Upper lobe of left lung (tissue), 6 donors: ENCODE measurements at places on chromosomes 1 and 21. TPM values are rescaled to one million over a fixed set of nuclear protein-coding genes. Genes with fewer than 3 reads are reported as not detected.

OR10T2 gene
- not detected for total RNA-seq

DNA sequence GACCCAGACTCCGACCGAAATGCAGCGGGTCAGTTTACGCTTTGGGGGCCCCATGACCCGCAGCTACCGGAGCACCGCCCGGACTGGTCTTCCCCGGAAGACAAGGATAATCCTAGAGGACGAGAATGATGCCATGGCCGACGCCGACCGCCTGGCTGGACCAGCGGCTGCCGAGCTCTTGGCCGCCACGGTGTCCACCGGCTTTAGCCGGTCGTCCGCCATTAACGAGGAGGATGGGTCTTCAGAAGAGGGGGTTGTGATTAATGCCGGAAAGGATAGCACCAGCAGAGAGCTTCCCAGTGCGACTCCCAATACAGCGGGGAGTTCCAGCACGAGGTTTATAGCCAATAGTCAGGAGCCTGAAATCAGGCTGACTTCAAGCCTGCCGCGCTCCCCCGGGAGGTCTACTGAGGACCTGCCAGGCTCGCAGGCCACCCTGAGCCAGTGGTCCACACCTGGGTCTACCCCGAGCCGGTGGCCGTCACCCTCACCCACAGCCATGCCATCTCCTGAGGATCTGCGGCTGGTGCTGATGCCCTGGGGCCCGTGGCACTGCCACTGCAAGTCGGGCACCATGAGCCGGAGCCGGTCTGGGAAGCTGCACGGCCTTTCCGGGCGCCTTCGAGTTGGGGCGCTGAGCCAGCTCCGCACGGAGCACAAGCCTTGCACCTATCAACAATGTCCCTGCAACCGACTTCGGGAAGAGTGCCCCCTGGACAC lies 534 bp downstream of the C1orf56 start:
- H3K36me3 ChIP-seq = peaks cover 16% of the 10 kb centered on the region
- peaks cover 26% of the 10 kb centered on the region for H3K4me1 ChIP-seq
- H3K4me3 ChIP-seq = peak overlapping the region; percentile 68
- H3K27ac ChIP-seq = peak overlapping the region; percentile 91

DNA sequence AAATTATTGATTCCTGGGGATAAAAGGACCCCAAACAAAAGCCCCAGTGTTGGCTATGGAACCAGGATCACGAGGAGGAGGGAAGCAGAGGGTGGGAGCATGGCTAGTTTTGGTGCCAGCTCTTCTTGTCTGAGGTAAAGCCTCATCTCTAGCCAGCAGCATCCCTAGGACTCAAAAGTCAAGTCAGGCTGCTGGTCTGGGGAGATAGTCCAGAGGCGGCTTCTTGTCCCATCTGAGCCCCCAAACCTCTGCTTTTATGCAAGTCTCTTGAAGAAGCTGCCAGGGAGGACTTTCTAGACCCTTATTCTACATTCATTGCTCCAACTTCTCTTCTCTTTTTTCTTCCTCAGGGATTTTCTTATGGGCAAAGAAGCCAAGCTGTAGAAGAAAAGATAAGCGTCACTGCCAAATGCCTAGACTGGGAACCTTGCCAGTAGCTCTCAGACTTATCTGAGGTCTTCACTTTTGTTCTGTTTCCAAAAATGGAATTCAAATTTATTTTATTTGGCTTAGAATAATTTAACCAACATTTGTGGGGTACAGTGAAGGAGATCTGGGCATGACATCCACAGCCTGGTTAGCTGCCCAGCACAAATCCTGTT lies 6.9 kb upstream of the ANKRD35 start:
- H3K4me1 ChIP-seq = peaks cover 27% of the 10 kb centered on the region
- H3K27me3 ChIP-seq = no peaks in the 10 kb centered on the region
- peak overlapping the region; percentile 94 for H3K27ac ChIP-seq
- no peak for DNase-seq

- DNase-seq = no peak
- no peak overlapping the region for H3K27ac ChIP-seq
- H3K27me3 ChIP-seq = no peaks in the 10 kb centered on the region
- H3K36me3 ChIP-seq = peaks cover 4% of the 10 kb centered on the region
- H3K4me3 ChIP-seq = no peak overlapping the region
Observed at GRCh38 chr1:28443550-28443949, 62.3 kb upstream of the RCC1 start.

- H3K36me3 ChIP-seq = no peaks in the 10 kb centered on the region
- DNase-seq = peak; percentile 56
- no peaks in the 10 kb centered on the region for H3K27me3 ChIP-seq
- no peak overlapping the region for H3K4me3 ChIP-seq
- H3K27ac ChIP-seq = peak overlapping the region; percentile 79
- peaks cover 52% of the 10 kb centered on the region for H3K4me1 ChIP-seq
Observed at GRCh38 chr1:27136236-27136551, 18.7 kb downstream of the SLC9A1 start.

DNA sequence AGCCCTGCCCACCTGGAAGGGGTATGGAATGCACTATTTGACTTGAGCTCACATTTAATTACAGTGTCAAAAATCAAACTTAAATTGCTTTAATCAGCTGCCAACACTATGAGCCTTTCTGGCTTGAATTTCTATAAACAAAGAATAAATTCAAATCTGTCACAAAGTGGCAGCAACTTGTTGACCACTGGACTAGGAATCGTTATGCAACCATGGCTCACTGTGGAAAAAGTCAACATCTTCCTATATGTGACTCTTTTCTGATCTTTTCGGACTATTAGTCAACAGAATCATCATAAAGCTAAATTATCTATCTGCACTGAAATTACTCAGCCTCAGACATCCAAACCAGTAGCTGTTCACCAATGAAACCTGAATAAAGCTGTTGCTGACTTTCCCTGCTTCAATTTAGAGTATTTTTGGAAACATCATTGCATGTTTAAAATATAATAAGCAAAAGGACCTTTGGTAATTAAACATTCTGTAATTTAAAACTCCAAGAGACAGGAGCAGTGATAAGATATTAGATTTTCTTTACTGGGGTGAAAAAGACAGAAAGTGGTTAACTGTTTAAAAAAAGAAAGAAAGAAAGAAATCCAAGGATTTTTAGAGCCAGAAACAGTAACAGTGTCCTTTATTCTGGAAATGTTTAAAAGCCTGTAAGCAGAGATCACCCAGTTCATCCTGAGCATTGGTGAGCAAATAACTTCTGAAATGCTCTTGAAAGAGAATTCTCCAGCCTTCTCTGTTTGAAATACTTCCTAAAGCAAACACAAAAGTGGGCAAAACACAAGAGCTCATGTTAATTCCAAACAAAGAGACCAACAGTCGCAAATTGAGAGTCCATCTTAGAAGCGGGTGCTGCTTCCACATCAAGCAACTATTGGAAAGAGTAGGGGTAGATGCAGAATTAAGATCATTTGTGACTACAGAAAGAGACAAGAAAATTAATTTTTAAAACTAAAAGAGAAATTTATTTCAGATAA lies 26.2 kb upstream of the ERG start:
- H3K4me3 ChIP-seq = no peak overlapping the region
- no peak overlapping the region for H3K27ac ChIP-seq
- no peaks in the 10 kb centered on the region for H3K4me1 ChIP-seq
- no peak for DNase-seq

DNA sequence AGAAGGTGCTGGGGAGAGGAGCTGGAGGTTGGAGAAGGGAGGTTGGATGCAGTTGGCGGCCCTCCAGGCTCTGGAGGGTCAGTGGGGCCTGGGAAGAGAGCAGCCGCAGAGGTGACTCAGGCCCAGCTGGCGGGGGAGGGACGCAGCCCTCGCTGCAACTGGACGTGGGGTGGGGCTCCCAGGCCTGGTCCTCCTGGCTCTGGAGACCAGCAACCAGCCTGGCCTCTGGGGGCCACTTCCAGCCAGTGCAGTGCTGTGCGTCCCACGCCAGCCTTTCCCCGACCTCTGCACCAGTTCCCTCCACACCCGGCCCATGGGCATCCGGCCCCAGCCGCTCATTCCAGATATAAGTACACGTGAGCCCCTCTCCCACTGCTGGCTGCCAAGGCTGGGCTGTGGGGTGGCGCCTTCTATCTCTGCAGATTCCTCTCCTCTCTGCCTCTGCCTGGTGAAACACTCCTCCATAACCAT lies 38.0 kb upstream of the COL18A1 start:
- H3K36me3 ChIP-seq = no peaks in the 10 kb centered on the region
- peak overlapping the region; percentile 35 for H3K27ac ChIP-seq
- H3K4me3 ChIP-seq = no peak overlapping the region
- DNase-seq = peak; percentile 83

TRIM67 gene
- not detected for total RNA-seq

DNA sequence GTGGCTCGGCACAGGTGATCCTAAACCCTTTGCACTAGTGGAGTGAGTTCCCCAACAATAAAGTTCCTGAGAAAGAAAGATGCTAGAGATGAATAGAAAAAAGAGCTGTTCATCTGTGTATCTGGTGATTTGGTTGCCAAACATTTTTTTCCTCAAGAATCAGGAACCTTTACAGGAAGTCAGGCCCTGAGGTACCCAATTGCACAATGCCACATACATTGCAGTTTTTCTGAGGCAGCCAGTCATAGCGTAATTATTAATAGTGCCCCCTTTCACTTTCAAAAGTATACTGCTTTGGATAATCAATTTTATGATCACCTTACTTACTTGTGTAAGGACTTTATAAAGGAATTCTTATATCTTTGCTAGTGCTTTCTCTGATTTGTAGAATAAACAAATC lies 346.3 kb upstream of the POU3F1 start:
- no peaks in the 10 kb centered on the region for H3K27me3 ChIP-seq
- H3K4me1 ChIP-seq = no peaks in the 10 kb centered on the region
- H3K36me3 ChIP-seq = no peaks in the 10 kb centered on the region
- H3K27ac ChIP-seq = no peak overlapping the region

DNA sequence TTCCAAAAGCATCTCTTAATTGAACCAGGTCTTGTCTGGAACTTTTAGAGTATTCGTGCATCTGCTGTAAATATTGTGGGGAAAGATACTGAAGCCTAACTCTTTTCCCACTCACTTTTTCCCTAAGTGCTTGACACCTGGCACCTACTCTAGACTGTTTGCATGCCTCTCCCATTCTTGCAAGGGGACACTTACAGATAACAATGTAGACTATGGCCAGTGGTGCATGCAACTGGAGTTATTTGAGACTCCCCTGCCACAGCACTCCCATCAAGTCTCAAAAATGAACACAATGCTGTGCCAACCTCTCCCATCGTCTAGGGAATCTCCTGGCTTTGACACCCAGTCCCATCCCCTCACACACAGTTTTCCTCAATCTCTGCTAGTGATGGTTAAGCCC lies 118.6 kb upstream of the ATP1B1 start:
- DNase-seq = no peak
- no peak overlapping the region for H3K4me3 ChIP-seq
- H3K36me3 ChIP-seq = no peaks in the 10 kb centered on the region
- H3K4me1 ChIP-seq = no peaks in the 10 kb centered on the region
- H3K27me3 ChIP-seq = no peaks in the 10 kb centered on the region

TNFSF4 gene
- 0.55 TPM for total RNA-seq

IFFO2 gene
- total RNA-seq = 9.5 TPM

RHD gene
- total RNA-seq = not detected

DNA sequence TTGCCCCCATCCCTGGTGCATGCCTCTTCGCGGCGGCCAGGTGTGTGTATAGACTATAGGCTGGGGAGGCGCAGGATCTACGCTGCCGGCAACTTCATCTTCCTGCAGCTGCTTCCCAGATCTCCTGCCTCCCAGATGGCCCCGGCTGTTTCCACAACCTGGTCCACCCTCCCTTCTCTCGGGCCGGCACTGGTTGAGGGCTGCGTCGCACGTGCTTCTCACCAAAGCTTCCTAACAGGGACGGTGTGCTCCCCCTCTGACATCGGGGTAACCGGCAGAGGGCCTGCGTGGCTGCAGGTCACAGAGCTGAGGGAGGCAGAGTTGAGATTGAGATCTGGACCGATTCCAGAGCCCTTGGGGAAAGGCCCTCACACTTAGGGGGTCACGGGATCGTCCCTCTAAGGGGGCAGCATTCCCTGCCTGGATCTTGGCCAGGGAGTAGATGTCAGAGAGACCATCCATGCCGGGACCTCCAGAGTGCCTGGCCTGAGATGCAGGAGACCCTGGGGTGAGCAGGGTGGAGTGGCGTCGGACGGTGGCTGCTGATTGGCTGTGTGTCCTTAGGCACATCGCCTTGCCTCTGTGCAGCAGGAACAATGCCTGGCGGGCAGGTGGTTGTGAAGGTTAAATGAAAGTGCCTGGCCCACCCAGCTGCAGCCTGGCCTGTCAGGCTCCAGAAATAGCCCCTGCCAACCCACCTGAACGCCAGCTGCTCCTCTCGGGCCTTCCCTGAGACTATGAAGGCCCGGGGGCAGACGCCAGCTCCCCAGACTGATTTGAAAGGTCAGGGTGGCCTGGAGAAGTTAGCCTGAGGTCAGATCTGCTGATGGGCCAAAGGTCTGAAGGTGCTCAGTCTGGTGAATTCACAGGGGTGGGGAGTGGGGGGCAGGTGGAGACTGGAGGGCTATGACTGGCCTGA lies 6.1 kb upstream of the MASP2 start:
- DNase-seq = no peak

GRCh38 chr1:183470147-183470960 lies 1.9 kb upstream of the SMG7 start:
- H3K4me1 ChIP-seq = peaks cover 15% of the 10 kb centered on the region
- peak overlapping the region; percentile 89 for H3K4me3 ChIP-seq
- H3K36me3 ChIP-seq = no peaks in the 10 kb centered on the region
- peak; percentile 91 for DNase-seq

GRCh38 chr1:185574139-185574875 lies 159.9 kb upstream of the HMCN1 start:
- H3K4me1 ChIP-seq = no peaks in the 10 kb centered on the region
- no peaks in the 10 kb centered on the region for H3K27me3 ChIP-seq
- H3K36me3 ChIP-seq = no peaks in the 10 kb centered on the region
- no peak for DNase-seq

DNA sequence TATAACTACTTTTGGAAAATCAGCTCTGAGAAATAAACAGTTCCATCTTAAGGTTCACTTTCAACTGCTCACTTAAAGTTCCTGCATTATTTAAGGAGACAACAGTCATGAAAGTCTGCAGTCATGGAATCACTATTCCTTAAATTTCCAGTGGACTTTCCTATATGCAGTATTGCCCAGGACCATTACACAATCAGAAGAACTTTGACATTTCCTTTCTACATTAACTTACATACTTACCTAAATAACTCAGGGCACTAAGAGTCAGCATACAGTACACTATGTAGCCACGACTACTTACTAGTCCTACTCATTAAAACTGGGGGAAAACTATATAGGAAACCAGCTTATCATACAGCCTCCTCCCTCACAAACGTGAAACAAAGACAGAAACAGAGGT lies 220.1 kb downstream of the SLC45A1 start:
- H3K4me1 ChIP-seq = peaks cover 7% of the 10 kb centered on the region
- no peak overlapping the region for H3K27ac ChIP-seq
- peaks cover 4% of the 10 kb centered on the region for H3K36me3 ChIP-seq

LEFTY2 gene
- total RNA-seq = 2.9 TPM

- H3K4me1 ChIP-seq = no peaks in the 10 kb centered on the region
- H3K27me3 ChIP-seq = no peaks in the 10 kb centered on the region
- no peak overlapping the region for H3K4me3 ChIP-seq
- H3K27ac ChIP-seq = no peak overlapping the region
- DNase-seq = no peak
Observed at GRCh38 chr1:160733898-160734297, 5.1 kb upstream of the SLAMF7 start.

RHBDL2 gene
- 3.1 TPM for total RNA-seq
